ENCODE measurements at places on chromosomes 7 and 10.

GRCh38 chr7:122790132-122790531 is 87.4 kb upstream of the RNF148 start:
- DNase-seq, result peak; percentile 90

- DNase-seq, result no peak
Measured at GRCh38 chr10:21364196-21365114, 161.0 kb downstream of the SKIDA1 start.

GRCh38 chr7:18402488-18403183 is 92.9 kb upstream of the HDAC9 start:
- no peak for DNase-seq

DNA sequence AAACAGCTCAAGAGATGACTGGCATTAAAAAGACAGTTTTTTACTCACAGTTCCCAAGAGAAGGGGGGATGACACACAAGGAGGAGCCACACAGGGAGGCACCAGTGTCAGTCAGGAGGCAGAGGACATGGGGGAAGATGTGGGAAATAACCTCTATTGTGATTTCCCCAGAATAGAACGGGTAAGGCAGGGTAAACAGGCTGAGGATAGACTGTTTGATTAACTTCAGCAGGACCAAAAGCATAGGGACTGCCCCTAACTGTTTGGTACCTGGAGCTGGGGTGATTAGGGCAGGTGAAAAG is 60.7 kb downstream of the RAPGEF5 start:
- DNase-seq, result no peak

DNA sequence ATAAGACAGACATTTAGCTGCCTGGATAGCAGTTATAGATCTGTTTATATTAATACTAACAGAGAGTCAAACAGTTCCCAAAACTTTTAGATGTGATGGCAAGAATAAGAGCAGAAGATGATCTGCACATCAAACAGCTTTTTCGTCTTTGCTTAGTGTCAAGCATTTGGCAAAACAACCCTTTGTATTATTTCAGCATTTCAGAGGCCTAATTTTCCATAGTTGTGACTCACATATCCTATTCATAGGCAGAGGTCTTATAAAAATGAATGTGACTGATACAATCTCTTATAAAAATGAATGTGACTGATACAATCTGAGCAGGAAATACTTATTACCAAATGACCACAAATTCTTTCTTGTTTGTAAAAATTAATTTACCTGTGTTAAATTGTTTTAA is 71.2 kb downstream of the LRRTM3 start:
- DNase-seq, result no peak

- DNase-seq, result no peak
Measured at GRCh38 chr10:127252818-127253217, 56.4 kb upstream of the INSYN2A start.

DNA sequence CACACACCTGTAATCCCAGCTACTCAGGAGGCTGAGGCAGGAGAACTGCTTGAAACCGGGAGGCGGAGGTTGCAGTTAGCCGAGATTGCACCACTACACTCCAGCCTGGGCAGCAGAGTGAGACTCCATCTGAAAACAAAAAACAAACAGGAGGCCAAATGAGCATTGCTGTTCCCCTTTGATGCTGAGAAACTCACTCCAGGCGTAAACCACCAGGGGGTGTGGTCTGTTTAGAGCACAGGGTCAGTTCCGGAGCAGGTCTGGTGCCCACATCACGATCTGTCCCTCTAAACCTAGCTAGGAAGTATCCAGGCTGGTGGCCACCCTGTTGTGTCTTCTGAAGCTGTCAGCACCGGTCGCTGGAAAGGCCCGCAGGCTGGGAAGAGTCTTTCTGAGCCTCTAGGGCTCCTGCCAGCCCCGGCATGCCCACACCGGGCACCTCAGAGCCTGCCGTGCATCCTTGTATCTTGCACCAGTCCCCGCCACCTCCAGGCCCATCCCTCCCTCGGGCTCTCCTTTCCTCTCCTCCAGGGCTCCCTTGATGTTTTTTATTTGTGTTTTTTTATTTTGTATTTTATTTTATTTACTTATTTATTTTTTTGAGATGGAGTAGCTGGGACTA is 66.3 kb upstream of the SH2B2 start:
- DNase-seq, result no peak

- DNase-seq, result no peak
Measured at GRCh38 chr10:16545116-16545736, 23.5 kb upstream of the C1QL3 start.

- no peak for DNase-seq
Measured at GRCh38 chr10:88525371-88526069, 57.6 kb downstream of the RNLS start.

DNA sequence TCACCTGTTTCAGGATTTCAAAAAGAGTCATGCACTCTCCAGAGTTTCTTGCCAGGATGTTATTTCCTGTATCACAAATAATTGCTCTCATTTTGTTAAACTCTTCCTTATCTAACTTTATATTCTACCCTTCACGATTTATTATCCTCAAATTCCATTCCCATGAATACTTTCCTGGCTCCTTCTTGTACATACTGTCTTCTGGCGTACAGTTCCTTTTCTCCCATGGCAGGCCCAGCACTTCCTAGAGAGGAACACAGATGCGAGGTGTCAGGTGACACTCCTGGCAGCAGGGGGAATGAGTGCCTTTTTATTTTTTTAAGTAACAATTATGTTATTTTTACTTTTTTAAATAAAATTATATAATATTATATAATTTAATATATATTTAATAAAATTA is 411.9 kb downstream of the TFEC start:
- no peak for DNase-seq

- DNase-seq, result no peak
Measured at GRCh38 chr10:110241841-110242240, 34.4 kb downstream of the MXI1 start.

GRCh38 chr10:73926152-73926764 is 15.3 kb downstream of the PLAU start:
- no peak for DNase-seq

- no peak for DNase-seq
Measured at GRCh38 chr7:129751916-129752315, 140.4 kb downstream of the NRF1 start.

DNA sequence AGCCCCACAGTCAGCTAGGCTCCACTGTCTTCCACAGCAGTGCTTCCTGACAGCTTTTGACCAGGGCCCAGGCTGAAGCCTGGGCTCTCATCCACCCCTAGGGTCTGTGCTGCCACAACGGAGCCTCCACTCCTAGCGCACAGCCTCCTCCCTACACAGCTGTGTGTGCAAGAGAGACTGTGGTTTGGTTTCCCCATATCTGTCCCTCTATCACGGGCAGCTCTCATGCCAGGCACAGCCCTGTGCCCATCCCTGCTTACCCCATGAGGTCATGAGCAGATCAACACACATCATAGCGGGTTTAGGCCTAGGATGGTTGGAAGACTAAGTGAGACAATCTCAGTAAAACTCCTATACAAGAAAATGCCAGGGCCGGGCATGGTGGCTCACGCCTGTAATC is 61.7 kb upstream of the PLXNA4 start:
- no peak for DNase-seq

DNA sequence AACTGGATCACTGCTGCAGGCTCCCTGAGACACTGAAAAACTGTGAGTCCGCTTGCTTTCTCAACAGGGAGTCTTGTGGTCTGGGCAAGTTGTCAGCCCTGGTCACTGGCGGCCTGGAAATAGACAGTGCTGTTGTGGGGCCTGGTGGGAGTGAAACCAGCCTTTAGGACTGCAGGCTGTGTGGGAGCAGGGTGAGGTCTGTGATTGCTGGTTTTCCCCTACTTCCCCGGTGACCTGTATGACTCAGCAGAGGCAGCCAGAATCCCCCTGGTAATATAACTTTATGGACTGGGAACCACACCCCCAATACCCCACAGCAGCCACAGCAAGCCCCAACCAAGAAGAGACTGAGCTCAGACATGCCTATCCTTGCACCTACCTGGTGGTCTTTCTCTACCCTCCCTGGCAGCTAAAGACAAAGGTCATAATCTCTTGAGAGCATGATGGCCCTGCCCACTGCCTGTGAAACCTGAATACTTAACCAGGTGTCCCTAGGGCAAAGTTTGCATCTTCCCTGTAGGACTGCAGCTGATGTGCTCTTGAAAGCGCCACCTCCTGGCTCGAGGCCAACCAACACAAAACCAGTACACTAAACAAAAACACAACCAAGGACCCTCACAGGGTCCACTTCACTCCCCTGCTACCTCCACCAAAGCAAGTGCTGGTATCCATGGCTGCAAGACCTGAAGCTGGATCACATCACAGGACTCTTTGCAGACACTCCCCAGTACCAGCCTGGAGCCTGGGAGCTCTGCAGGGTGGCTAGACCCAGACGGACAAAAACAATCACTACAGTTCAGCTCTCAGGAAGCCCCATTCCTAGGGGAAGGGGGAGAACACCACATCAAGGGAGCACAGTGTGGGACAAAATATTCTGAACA is 7.2 kb upstream of the ADAM22 start:
- no peak for DNase-seq

DNA sequence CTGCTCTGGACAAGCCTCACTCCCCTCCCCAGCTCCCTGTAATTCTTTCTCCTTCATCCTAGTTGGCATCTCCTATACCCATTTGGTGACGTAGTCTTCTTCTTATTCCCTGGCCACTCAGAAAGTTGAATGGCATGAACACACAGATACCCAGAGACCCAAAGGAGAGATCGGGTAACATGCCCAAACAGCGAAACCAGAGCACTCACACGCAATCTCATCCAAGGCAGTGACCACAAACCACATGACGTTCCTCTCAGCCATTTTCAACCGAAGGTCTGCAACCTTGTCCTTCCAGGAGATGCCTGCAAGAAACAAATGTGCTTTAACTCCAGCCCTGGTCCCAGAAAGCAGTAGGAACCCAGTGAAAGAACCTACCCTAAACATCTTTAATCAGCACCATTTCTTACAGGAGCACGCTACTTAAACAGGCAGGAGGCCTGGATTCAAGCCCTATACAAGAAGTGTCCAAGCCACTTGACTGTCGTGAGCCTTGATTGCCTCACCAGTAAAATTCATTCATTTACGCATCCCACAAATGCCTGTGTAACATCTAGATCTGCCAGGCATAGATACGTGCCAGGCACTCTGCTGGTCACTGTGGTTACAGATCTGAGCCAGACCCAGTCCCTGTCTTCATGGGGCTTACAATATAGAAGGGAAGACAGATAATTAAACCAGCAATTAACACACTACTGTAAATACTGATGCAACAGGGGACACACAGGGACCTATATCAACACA is 37.1 kb downstream of the XPNPEP1 start:
- no peak for DNase-seq

GRCh38 chr10:47370015-47370767 is 13.9 kb downstream of the ZNF488 start:
- DNase-seq, result no peak

DNA sequence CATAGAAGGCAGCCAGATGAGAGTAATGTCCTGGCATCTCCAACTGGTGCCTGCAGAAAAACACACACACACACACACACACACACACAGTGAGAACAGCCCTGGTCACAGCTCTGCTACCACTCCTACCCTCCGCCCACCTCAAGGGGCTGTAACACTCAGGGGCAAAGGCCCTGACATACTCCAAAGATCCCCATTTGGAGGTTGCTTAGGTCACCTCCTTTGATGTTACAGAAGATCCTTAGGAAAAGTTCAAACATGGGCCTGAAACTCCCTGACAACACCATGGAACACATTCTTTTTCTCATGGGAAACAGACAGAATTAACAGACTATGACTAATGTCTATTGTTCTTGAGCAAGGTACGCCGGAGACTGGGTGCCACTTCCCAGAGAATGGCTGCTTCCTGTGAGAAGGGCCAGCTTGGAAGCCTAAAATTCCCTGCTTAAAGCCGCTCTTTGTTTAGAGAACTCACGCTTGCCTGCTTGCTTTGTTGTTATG is 27.7 kb downstream of the DENND11 start:
- no peak for DNase-seq

DNA sequence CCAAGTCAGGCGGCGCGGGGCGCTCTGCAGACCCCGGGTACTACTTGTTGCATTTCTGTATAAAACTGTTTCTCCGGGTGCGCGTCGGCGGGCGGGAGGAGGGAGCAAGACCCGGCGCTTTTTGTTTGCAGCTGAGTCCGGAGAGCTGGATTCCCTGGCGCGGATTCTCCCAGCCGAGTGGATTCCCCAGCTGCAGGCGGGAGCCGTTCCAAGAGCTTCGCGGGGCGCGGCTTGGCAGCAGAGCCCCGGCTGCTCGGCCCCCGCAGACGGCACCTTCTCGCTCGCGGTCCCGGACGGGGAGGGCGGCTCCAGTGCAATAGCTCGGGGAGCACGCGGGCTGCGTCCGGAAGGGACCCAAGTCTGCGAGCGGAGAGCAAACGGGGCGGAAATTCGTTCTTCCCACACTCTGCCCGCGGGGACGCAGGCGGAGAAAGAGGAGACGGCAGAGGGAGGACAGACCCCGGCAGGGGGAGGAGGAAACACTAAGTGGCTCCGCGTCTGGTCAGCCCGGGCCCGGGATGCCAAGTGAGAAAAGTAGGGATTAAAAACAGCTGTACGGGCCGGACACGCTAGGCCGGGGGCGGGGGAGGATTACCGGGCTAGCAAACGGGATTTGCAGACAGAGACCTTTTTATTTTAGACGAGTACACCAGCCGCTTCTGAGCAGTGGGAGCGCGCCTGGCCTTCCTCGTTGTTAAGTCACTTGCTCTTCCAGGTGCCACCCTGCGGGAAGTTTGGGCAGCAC is at the start of gene TRIL:
TRIL (minus strand) TSS at position 96 of the 745 bp plus-strand sequence. CDS start 284 bp downstream, outside the sequence.
- DNase-seq, result peak; percentile 48

DNA sequence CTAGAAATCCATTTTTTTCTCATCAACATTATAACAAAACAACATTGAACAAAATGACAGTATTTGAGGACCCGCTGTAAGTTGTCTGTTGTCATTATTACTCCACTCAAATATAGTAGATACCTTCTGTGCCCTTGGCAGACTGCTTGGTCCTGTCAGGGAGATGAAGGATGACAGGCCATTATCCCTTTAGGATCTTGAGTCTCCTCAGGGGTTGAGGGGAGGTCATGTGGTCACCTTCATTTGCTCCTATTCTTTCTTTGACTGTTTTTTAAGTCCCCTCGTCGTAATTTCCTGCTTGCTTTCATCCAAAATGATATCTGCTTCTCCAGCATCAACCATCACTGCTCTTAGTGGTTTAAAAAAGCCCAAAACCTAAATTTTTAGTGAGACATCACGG is 2.6 kb upstream of the PIP4K2A start:
- DNase-seq, result no peak

GRCh38 chr7:77696643-77697534 is 630 bp downstream of the RSBN1L start:
- peak; percentile 87 for DNase-seq

- no peak for DNase-seq
Measured at GRCh38 chr10:62671104-62671503, 133.4 kb upstream of the ADO start.

- DNase-seq, result no peak
Measured at GRCh38 chr10:131767716-131768115, 133.1 kb upstream of the PPP2R2D start.

GRCh38 chr7:84412161-84412969 is 217.8 kb upstream of the SEMA3A start:
- DNase-seq, result peak; percentile 5

Data from NCI-H1092 treated with DMSO at 0.1 percent for 48 hours (cell line).